NCI-H2081 (cell line): ENCODE measurements at places on chromosomes 12 and 14.

DNA sequence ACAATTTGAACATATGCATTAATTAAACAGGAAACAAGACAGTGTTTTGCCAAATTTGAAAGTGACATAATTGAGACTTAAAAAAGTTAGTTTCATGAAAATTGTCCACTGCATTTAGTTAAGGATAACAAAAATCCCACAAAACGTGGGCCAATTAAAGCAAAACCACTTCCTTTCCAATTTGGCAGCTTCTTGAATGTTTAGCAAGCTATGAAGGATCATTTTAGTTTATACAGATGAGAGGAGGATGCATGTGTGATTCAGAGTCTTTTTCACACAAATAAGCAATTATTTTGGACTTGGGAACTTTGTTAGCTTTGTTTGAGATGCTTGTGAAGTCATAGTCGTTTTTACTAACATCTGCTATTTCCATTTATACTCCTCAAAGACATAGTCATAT is 109.6 kb downstream of the ATXN7L3B start:
- no peak for DNase-seq

- DNase-seq = no peak
Measured at GRCh38 chr12:87618199-87618598, 411.0 kb downstream of the C12orf50 start.

- no peak for DNase-seq
Measured at GRCh38 chr12:80598004-80598606, 109.3 kb upstream of the MYF6 start.

- DNase-seq = no peak
Measured at GRCh38 chr12:76611533-76611932, 52.0 kb upstream of the OSBPL8 start.

DNA sequence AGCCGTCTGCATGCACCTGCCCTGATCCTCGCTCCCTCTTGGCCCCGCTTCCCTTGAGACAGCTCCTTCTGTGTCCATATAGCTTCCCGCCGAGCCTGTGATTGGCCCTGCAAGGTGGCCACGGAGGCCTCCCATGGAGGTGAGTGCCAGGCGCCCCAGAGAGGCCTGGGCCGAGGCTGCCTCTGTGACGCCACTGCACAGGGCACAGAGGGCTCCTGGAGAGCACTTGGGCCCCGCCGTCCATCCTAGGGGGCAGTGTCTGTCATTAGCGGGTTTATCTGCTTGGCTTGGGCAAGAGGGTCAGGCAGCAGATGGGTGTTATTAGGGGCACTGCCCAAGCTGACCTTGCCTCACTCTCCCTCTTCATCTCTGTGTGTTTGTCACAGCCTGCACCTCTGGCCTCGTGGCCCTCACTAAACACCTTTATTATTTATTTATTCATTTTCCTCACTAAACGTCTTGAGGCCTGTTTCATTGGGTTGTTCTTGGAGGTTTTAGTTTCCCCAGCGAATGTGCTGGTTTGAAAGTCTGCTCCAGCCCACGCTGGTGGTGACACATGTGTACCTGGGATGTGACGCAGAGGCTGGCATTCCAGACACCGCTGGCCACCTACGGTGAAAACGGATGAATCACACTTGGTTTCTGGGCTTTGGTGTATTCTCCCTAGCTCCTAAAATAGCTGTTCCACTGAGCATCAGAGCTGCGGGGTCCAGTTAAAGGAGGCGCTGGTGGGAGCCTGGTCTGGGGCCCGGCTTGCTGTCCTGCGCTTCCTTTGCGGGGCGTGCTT is 5.9 kb downstream of the ZFYVE21 start:
- DNase-seq = no peak

- DNase-seq = no peak
Measured at GRCh38 chr12:123384994-123385376, 1.1 kb downstream of the KMT5A start.

- no peak for DNase-seq
Measured at GRCh38 chr14:57567220-57567619, 73.6 kb upstream of the CCDC198 start.
